ENCODE measurements at places on chromosomes 5 and 9.

DNA sequence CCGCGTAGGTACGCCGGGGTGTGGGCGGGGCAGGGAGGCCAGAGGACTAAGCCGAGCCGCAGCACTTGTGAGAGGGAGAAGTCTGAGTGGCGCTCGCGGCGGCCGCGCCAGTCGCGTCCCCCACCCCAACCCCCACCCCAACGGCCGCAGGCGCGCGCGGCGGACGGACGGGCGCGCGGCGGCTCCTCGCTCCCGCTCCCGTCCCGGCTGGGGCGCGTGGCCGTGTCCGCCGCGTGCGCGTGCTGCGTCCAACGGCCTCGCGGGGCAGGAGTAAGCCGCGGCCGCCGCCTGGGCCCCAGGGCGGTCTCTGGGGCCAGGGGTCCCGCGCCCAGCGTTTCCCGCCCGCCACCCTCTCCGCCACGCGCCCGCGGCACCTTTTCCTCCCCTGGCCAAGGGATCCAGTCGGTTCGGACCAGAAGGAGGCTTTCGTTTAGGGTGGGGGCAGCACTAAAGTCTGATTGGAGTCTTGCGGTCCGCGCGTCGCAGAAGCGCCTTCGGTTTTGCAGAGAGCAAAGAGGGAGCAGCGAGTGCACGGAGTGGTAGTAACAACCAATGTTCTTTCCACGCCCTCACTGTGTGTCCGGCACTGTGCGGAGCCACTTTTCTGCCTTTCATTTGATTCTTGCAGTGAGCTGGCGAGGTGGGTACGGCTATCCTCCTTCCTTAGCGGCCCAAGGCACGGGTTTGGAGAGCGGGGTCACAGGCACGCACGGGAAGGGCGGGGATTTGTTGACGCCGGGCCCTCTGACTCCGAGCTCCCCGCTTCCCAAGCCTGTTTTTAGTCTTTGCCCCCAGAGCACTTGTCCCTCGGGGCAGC, 483 bp downstream of the G3BP1 start:
- no peak for ATAC-seq

DNA sequence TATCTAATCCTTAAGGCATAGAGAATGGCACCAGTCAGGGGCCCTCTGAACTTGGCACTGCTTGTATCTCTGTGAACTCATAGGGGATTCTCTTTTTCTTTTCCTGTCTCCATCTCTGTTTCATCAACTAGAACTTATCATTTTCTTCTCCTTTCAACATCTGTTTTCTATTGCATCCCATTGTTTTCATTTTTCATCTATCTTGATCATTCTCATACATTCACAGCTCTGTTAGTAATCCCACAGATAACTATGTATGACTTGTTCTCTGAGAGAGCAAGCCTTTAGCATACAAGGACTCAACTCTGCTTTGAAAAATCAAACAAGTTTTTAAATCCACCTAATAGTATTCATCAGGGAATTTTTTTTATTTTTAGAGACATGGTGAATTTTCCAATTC, 264.3 kb downstream of the ARRDC3 start:
- ATAC-seq: no peak

GRCh38 chr9:5518171-5518936, 8.0 kb downstream of the PDCD1LG2 start:
- peak; percentile 24 for ATAC-seq

GRCh38 chr9:16542290-16542689, 328.2 kb downstream of the BNC2 start:
- no peak for ATAC-seq

Measured in activated CD4-positive, CD25-positive, alpha-beta regulatory T cell treated with anti-CD3 and anti-CD28 coated beads, Interleukin-2, amount 50 U/mL, for 24 hours (primary cell).